ENCODE measurements at places on chromosomes 7 and 10.

GRCh38 chr7:135834266-135834665, 85.7 kb upstream of the FAM180A start:
- DNase-seq, result no peak

- DNase-seq, result no peak
These were observed 183.5 kb upstream of the CDCA7L start for GRCh38 chr7:22129166-22129565.

GRCh38 chr7:36784991-36785940, 61.0 kb upstream of the AOAH start:
- DNase-seq, result peak; percentile 63

GRCh38 chr10:77881636-77882035, 44.9 kb downstream of the DLG5 start:
- DNase-seq, result no peak

- DNase-seq, result no peak
These were observed 5.1 kb upstream of the LRRC27 start for GRCh38 chr10:132326925-132327324.

DNA sequence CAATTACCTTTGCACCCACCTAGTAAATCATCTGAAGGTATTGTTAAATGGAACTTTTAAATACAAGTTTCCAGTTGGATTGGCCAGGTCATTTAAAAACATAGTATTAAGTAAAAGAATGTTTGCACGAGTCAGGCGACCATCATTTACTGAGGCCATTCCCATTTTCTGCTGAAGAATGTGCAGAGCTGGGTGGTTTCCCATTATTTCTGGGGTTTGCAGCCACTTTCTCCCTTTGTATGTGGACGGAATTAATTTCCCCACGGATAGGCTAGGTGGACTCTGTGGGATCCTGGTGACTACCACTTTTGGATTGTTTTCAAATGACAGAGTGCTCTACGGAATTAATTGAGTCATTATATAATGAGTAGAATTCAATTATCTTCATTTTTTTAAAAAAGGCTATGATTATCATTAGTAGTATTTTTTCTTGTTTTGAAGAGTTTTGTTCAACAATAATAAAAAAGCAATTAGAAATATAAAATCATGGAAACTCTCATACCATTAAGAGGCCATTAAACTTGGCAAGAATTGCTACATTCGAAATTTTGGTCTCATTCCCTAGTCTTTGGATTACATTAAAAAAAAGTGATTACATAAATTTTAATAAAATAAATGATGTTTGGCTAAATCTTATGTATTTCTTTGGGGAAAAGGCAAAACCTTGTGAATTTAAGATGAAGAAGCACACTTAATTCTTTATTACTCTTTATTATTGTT, 120.4 kb upstream of the FZD8 start:
- no peak for DNase-seq

DNA sequence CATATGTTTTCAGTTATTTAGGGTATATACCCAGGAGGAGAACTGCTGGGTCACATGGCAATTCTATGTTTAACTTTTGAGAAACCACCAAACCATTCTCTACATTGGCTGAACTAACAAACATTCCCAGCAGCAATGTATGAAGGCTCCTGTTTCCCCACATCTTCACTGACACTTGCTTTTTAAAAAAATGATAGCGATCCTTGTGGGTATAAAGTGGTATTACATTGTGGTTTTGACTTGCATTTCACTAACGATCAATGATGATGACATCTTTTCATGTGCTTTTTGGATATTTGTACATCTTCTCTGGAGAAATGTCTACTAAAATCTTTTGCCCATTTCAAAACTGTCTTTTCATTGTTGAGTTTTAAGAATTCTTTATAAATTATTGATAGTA, 51.2 kb upstream of the ANAPC16 start:
- peak; percentile 71 for DNase-seq

Data from suppressor macrophage treated with lipopolysaccharide for 4 hours (primary cell).